ENCODE measurements at places on chromosomes 7 and 10. TPM values are rescaled to one million over a fixed set of nuclear protein-coding genes. Genes with fewer than 3 reads are reported as not detected.

GRCh38 chr7:34417781-34418180, 240.2 kb upstream of the NPSR1 start:
- DNase-seq, result no peak

DNA sequence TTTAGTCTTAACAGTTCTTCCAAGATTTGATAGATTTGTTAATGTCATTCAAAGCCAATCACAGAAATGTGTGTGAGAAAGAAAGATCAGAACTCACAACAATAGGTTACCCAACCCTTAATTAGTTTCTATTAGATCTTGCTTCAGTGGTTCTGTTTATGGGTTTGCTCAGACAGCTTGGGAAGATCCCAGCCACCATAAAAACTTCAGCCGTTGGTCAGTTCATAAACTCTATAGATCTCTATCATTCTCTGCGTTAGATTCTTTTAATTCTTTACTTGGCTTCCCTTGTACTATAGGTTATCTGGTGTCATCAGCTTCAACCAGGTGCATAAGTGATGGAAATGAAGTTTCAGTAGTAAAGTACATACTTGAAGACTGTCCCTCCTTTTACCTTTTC, 54.4 kb downstream of the ZNF277 start:
- DNase-seq, result no peak

Gene SPOCK2
- total RNA-seq, result not detected

GRCh38 chr10:103451831-103452505, at the start of gene CALHM2:
CALHM2 (minus strand) TSS chr10:103452370; CDS start chr10:103449941, 2,429 bp downstream.
- DNase-seq, result no peak

DNA sequence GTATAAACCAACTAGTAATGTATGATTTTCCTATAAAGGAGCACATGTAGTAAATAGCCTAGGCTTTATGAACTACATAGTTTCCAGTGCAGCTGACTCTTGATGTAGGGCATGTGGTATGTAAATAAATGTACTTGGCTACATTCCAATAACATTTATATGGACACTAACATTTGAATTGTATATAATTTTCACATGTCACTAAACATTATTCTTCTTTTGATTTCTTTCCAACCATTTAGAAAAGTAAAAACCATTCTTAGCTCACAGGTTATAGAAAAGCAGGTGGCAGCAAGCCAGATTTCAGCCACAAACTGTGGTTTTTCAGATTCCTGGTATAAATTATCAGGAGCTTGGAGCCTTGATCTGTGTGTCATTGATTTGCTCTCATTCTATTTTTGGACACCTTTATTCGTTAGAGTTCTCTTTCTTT, 1182.0 kb downstream of the CNTNAP2 start:
- DNase-seq, result no peak

- DNase-seq, result no peak
Observed at GRCh38 chr7:122688400-122688998, 10.4 kb downstream of the RNF133 start.

GRCh38 chr7:107302250-107302847, 133.5 kb downstream of the HBP1 start:
- no peak for DNase-seq

GRCh38 chr7:24769014-24769830, 12.0 kb upstream of the GSDME start:
- DNase-seq, result no peak

DNA sequence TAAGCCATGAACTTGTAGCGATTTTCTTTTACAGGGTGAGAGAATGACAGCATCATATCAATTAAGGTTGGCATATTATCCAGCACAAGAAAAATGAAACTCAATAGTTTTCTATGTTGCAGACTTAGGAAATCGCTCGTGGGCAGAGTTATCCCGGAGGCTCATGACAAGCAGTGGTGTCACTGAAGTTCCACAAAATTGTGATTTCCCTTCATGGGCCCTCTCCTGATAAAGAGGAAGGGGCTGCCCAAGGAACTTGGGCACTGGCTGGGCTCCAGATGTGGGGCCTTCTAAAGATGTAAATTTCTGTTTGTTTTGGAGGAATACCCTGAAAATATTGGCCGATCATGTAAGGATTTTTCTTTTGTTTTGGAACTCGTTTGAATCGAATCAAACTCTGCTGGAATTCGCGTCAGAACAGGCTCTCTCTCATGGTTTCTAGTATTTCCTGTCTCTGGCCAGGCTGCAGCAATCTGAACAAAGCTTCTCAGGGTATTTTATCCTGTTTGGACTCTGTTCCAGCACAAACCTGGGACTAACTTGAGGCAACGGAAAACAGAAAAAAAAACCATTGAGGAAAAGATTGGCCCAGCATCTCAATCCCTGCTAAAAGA, 340.6 kb upstream of the NRP1 start:
- no peak for DNase-seq

Gene ADAM12
- total RNA-seq, result 3.3 TPM

- no peak for DNase-seq
Observed at GRCh38 chr7:126022452-126022851, 1092.8 kb upstream of the POT1 start.

DNA sequence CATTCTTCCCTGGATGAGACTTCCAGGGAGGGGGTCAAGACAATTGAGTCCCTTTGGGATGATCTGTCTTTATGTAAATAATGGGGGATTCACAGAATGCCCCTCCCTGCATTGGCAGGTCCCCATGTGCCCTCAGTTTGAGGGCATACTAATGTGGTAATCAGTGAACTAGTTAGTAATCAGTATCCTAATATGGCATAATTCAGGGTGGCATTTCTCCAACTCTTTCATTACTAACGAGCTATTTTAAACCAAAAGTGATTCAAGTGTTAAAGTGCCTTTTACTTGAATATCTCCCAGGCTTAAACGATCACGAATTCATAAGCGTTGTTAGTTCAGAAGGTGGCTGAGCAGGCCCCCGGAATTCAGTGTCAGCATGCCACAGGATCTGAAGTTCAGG, 1.6 kb upstream of the DNAJB6 start:
- no peak for DNase-seq

Gene CCDC172
- total RNA-seq, result not detected

Gene HPS1
- 41.6 TPM for total RNA-seq

GRCh38 chr7:65809982-65810288, 62.9 kb upstream of the VKORC1L1 start:
- no peak for DNase-seq

Gene NHLRC2
- 25.0 TPM for total RNA-seq

GRCh38 chr7:21618706-21619105, 75.9 kb downstream of the DNAH11 start:
- no peak for DNase-seq

DNA sequence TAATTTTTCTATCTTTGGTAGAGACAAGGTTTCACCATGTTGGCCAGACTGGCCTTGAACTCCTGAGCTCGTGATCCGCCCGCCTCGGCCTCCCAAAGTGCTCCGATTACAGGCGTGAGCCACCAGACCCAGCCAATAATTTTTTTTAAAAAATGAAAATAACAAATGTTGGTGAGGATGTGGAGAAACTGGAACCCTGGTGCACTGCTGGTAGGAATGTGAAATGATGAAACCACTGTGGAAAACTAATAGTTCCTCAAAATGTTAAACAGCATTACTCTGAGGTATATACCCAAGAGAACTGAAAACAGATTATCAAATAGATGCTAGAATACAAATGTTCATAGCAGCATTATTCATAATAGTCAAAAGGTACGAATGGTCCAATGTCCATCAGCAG, 23.0 kb upstream of the YWHAG start:
- DNase-seq, result no peak

DNA sequence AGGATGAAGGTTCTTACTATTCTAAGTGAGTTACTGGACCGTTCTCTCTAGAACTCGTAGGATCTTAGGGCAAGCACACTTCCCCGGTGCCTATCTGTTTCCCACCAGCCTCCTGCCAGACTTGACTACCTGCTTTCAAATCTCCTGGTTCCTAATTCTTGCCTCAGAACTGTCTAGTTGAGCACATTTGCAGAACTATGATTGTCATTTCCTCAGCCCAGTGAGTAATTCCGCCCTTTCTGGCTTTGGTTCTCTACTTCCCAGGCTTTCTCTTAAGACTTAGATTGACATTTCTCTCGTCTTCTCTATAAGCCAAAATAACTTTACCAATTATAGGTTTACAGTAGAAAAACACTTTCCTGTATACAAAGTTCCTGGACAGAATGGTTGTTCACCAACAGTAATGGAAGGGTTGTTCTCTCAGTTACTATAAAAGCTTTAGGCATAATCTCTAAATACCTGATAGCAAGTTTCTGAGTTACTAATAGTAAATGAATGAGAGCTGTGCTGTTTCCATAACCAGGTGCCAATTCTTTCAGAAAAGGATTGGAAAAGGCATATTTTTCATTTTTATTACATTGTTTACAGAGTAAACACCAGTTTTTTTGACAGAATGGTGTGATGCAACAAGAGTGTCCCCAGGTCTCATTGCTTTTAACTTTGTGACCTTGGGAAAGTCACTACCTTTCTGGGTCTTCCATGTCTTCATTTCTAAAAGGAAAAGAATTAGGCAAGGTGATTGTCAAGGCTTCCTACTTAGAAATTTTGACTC, 41.1 kb downstream of the PLEKHA8 start:
- no peak for DNase-seq

- DNase-seq, result no peak
Observed at GRCh38 chr10:113386005-113386404, 166.8 kb upstream of the HABP2 start.

DNA sequence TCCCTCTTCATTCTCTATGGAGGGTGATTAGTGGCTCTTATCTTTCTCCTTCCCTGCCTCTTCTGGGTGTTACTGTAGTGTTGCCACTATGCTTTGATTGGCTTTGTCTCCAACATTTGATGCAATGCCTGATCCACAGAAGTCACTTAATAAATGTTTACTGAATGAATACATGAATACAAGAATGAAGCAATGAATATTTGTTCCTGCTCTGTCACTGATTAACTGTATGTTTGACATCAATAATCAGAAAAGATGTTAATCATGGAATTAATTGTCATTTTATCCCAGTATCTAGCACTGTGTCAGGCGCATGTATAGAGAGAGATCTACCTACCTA, 4.3 kb downstream of the ANK3 start:
- no peak for DNase-seq

GRCh38 chr7:25565949-25566348, 337.7 kb upstream of the NPVF start:
- peak; percentile 77 for DNase-seq

Gene OPALIN
- not detected for total RNA-seq

Gene ABCB4
- 15.0 TPM for total RNA-seq

Gene ZSWIM8
- 27.0 TPM for total RNA-seq

Gene UPK3BL1
- total RNA-seq, result 21.2 TPM

Gene SPDYE9
- total RNA-seq, result not detected

DNA sequence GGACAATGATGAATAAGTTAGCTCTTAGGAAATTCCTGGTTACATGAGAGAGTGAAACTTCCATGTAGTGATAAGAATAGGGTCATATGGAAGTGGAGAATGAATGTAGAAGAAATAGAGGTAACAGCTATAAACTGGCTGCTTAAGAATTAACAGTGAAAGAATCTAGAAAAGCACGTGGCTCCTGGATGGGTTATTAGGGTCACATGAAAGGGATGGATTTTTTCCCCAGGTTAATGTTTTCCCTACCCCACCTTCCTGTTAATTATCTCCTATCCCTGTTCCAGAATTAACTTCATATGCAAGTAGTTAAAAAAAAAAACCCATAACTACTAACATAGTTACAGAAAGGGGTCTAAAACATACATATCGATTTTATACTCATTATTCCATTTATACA, 58.0 kb downstream of the ANKIB1 start:
- DNase-seq, result no peak

DNA sequence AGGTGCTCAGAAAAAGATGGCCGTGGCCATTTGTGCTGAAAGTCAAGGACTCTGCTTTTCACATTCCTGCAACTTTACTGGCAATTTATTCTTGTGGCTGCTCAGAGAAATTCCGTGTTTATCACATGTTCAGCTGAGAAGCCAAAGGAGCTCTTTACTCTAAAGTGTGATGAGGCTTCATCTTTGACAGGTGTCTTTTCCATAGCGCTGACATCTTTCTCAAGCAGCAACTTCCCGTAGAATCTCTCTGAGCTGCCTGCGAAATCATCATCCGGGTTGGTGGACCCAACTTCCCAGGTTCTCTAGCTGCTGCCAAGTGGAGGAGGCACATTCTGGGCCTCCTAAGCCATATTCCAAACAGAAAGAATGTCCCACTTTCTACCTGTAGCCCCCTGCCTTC, 16.9 kb upstream of the NPS start:
- no peak for DNase-seq

Gene LRMDA
- not detected for total RNA-seq

DNA sequence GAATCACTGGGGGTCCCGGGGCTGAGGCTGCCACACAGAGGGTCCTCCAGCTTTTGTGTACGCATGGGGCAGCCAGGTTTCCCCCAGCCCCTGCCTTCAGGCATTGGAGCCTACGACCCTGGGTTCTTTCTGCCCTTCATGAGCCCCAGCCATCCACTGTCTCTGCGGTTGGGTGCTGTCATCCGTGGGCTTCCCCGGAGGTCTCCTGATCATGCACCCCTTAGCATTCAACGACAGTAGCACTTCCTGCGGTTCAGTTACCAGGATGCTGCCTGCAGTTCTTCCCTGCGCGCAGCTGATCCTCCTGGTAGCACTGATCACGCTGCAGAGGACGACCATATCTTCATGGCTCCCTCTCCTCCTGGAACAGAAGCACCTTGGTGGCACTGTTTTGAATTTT, 676.3 kb downstream of the SDK1 start:
- DNase-seq, result no peak

DNA sequence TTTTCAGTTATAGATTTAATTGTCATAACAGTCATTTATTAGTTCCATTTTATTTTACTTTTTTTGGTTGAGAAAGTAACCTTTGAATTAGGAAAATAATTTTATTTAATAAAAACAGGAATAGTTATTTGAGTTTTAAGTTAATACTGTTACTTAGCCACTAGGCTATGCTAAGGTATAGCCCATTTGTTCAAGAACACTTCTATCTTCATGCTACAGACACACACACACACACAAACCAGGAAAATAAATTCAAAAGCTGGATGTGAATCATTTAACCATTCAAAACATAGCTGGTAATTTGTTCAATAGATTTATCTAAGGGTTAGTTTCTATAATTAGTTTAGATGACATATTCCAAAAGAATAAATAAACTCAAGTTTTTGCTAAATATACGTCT, 148.4 kb downstream of the RNF133 start:
- no peak for DNase-seq

Gene OR2A12
- not detected for total RNA-seq

GRCh38 chr10:70442332-70442988, 979 bp upstream of the NODAL start:
- no peak for DNase-seq
